Progenitor cell of endocrine pancreas (in vitro differentiated cells): ENCODE measurements at places on chromosomes 4 and X. TPM values are rescaled to one million over a fixed set of nuclear protein-coding genes. Genes with fewer than 3 reads are reported as not detected.

MTMR8 gene
- total RNA-seq, result 4.8 and 6.0 TPM in 2 replicates

PRR32 gene
- not detected in 2 replicates for total RNA-seq

BEX5 gene
- 24.0 and 26.8 TPM in 2 replicates for total RNA-seq

STOX2 gene
- total RNA-seq, result 21.9 and 23.8 TPM in 2 replicates

PAGE4 gene
- total RNA-seq, result not detected in 2 replicates

CCDC110 gene
- total RNA-seq, result 2.0 and 3.1 TPM in 2 replicates

SYN1 gene
- 5.3 and 6.7 TPM in 2 replicates for total RNA-seq

CITED1 gene
- 1.1 and 2.0 TPM in 2 replicates for total RNA-seq

ADAM29 gene
- not detected in 2 replicates for total RNA-seq

AVPR2 gene
- not detected in 2 replicates for total RNA-seq

DNA sequence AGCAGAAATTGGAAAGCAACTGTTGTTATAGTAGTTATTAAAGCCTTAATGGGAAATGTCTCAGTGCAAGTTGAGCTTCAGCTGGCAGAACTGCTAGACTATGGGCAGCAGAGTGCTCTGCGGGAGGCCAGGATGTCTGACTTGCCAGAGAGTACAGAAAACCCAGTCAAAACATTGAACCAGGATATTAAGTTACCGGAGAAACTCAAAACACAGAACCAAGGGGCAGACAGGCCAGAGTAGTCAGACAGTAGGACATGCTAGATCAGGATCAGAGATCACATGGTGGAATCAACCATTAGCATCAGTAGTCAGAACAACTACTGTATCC, 72.9 kb upstream of the TNIP3 start:
- no peak for DNase-seq

- no peak for DNase-seq
Observed at GRCh38 chr4:162475246-162475645, 311.4 kb upstream of the FSTL5 start.

DNA sequence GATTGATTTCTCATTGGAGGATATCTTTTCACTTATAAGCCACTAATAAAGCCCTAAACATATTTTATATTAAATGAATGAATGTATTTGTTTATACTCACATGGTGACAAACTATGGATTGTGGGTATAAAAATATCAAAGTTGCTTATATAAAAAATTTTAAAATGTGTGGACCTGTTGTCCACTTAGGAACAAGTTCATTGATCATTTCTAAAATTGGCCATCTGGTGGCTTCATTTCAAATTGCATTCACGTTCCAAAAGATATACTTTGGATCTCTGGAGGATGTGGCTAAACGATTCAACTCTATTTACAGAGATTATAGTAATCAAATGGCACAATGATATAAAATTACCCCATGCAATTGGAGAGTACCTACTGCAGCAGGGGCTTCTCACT, 32.5 kb downstream of the FSTL5 start:
- no peak for DNase-seq

DNA sequence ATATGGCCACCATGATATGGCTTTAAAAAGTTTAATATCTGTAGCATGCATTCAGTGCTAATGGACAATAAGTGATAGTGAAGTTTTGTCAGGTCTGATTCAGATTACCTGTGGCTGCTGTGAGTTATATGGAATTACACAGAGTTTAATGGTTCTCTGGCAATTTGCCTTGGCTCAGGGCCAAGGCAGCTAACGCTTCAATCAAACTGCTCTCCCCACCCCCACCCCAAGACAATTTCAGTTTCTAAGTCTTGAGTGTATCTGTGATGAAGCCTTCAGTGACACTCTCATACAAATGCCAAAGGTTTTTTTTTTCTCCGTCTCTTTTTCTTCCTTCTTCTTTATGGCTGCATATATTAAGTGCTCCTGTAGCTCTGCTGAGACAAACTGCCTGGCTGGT, 106.6 kb downstream of the SHROOM4 start:
- no peak for DNase-seq

DNA sequence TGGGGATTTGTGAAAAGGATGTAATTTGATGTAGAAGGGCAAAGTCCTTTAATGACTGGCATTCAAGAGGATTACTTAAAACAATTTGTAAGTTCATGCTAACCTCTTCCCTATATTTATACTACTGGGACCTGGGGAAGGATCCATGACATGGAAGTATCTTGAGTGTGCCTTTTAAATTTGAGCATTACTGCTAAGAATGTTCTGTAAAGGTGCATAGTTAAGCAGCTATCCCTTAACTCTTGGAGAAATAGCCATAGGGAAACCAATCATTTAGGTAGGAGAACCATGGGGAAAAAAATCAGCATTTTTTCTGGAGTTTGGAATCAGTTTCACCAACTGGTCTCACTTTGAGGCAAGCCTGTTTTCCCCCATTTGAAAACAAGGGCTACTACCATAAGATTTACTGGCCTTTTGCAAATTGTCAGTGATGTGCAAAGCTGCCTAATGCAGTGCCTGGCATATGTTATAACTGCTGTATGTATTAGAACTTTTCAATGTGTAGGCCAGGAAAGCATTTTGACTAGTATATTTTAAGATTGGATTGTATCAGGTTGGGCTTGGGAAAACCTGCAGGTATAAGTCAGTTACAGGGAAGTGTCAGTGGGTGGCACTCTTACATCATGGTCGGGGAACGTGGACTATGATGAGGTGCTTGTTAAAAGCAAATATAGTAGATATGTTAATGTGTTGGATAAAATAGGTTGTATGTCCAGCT, 72.1 kb downstream of the PRSS12 start:
- DNase-seq, result no peak

GRCh38 chrX:38347136-38347535, 5.3 kb upstream of the OTC start:
- DNase-seq, result no peak

GRCh38 chr4:108458681-108459080, 161.7 kb upstream of the RPL34 start:
- no peak for DNase-seq

GRCh38 chr4:76055016-76055415, 19.1 kb upstream of the CXCL11 start:
- no peak for DNase-seq

DNA sequence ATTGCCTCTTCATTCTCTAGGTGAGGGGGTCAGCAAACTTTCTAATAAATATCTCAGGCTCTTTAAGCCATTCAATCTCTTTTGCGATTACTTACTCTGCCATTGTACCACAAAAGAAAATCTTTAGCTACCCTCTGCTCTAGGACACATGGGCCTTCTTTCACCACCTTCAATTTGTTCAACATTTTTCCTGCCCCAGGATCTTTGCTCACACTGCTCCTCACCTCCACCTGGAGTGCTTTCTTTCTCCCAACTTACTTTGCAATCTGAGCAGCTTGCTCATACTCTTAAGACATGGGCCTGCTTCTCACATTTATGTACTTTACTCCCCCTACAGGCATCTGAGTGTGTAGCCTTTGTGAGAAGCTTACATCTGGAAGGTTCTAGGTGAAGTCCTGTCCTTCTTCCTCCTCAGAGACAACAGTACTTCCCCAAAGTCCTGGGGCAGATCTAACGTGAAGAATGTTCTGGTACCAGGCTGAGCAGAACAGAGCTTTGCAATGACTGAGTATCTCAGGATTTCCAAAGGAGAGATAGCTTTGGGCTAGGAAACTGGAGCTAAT, 55.0 kb upstream of the PRDM5 start:
- DNase-seq, result no peak

DNA sequence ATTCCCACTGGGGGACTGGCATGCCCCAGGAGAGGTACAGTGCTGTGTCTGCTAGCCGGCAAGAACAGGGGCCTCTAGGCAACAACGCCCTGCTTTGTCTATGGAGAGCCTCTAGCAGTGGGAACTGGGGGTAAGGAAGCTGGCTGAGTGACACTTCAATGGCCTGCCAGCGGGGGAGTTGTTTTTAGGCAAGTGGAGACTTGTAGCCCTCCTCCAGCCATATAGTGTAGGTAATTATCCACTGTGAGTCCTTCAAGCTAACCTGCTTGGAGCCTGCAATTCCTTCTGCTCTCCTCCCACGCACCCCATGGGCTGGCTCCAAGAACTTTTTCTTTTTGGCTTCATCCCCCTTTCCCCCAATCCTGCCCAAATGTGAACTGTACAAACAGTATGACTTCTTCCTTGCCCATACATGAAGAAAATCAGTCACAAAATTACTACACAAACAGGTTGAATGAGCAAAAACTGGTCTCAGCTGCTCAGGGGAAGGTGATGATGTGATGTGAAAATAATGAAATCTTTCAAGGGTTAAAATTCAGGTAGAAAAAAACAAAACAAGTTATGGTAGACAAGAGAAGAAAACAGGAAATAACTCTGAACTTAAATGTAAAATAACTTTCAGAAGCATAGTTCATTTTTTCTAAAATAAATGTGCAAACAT, 33.1 kb downstream of the LEF1 start:
- no peak for DNase-seq

GRCh38 chr4:184756399-184756798, 22.5 kb upstream of the CENPU start:
- DNase-seq, result no peak

GRCh38 chrX:138408101-138408500, 303.4 kb downstream of the FGF13 start:
- DNase-seq, result no peak
